CD8-positive, alpha-beta memory T cell (primary cell): ENCODE measurements at places on chromosomes 5 and 9.

GRCh38 chr5:108867656-108868055 is 120.0 kb downstream of the FER start:
- no peak for DNase-seq

GRCh38 chr9:98998441-98999151 is 54.9 kb downstream of the COL15A1 start:
- DNase-seq: peak; percentile 31

GRCh38 chr9:14085810-14086209 is 228.1 kb downstream of the NFIB start:
- DNase-seq: no peak

GRCh38 chr5:15741591-15741990 is 241.6 kb downstream of the FBXL7 start:
- DNase-seq: no peak

DNA sequence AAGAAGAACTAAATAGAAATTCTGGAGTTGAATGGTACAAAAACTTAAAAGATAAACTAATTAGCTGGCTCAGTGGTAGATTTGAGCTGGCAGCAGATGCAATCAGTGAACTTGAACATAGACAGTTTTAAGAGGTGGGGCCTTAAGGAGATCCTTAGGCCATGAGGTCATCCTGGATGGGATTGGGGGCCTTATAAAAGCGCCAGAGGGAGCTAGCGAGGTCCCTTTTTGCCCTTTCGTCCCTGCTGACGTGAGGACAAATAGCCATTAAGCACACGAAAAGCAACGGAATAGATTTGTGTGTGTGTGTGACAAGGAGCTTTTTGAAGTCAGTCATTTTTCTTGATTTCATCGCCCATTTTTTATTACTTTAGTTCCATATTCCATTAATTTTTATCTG is 83.3 kb downstream of the ZNF354C start:
- no peak for DNase-seq

GRCh38 chr9:136363949-136364748 is 605 bp upstream of the DNLZ start:
- DNase-seq: no peak
